ENCODE measurements at places on chromosomes 7 and 10.

DNA sequence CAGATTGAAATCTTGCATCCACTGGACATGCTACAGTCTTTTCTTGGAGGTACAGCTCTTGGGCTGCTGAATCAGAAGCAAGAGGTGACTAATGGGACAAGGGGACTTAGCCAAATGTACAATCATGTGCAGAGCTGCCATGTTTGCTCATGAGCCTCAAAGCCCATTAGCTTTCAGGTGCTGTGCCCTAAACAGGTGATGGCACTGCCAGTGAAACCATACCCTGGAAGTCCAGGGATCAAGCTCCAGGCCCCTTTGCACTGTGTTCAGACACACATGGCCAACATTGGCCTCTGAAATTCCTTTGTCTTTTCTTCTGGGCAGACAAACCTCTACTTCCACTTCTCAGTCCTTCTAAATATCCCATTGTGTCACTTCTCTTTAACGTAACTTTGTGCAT, 328.2 kb downstream of the GRID1 start:
- no peak for DNase-seq

DNA sequence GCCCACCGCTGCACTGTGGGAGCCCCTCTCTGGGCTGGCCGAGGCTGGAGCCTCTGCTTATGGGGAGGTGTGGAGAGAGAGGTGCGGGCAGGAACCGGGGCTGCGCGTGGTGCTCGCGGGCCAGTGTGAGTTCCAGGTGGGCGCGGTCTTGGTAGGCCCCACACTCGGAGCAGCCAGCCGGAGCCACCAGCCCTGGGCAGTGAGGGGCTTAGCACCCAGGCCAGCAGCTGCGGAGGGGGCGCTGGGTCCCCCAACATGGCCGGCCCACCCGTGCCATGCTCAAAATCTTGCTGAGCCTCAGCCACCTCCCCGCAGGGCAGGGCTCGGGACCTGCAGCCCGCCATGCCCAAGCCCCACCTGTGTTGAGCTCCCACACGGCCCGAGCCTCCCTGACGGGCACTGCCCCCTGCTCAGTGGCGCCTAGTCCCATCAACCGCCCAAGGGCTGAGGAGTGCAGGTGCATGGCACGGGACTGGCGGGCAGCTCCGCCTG, 856.8 kb upstream of the CELF2 start:
- DNase-seq: no peak

GRCh38 chr10:122567056-122567660, 6.6 kb downstream of the DMBT1 start:
- DNase-seq: peak; percentile 14

- no peak for DNase-seq
Observed at GRCh38 chr10:12487366-12487765, 138.0 kb downstream of the CAMK1D start.

DNA sequence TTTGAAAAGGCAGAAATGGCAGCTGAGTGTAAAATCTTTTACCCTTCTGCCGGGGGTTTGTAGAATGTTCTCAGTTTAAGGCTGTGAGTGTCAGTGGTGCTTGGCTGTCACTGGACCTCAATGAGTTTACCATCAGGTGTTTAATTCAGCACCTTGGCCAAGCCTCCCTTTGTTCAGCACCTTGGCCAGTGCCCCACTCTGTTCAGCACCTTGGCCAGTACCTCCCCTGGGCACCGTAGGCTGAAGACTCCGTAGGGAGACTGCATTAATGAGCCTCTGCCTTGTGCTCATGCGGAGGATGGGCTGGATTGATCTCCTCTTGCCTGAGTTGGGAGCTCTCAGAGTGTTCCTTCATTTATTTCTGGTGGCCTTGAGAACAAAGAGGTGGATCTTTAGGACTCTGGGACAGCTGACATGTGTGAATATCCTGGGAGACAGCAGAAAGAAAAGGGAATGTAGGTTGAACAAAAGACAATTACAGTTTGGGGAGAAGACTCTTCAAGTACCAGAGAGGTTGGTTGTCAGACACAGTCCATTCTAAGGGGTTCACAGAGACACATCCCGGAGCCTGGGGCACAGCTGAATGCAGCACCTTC, 1.6 kb downstream of the FAM24A start:
- DNase-seq: peak; percentile 38

- no peak for DNase-seq
Observed at GRCh38 chr7:5795752-5796475, 14.5 kb upstream of the RNF216 start.

DNA sequence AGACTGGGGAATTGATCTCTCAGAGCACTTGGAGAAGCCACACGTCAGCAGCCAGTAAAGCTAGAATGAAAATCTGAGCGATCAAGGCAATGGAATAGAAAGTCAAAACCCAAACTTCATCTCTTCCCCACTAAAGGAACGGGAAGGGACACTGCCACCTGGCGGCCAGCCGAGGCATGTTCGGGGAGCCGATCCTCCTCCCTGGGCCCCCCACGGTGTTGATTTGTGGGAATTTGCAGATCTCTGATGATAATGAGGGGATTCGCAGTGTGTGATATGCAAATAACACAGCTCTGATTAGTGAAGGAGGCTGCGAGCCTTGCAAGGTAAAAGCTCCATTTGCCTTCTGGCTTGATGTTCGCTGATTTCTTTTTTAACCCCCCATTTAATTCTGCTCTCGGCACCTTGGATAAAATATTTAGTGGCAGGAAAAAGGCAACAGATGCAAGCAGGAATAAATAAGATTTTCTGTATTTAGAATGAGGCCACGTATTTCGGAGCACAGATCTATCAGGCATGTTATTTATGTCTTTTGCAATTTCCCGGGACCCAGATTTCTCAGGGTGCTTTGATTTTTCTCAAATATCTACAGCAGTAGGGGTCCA, 258.6 kb downstream of the PAXIP1 start:
- no peak for DNase-seq

- no peak for DNase-seq
Observed at GRCh38 chr10:97117372-97117771, 68.4 kb downstream of the SLIT1 start.

DNA sequence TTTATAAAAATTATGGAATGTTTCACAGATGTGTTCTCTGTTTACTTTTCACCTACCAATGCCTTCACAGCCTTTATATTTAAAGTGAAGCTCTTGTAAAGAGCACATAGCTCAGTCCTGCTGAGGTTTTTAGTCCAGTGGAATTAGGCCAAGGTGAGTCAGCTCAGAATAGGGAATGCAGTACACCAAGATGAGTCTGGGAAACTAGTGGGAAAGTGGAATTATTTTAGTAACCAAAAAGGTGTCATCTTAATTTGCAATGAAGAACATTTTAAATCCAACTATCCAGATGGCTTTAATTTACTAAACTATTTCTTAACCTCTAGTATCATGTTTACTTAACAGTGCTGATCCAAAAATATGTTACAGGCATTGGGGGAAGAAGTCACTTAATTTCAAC, 236.3 kb upstream of the CTBP2 start:
- no peak for DNase-seq

- peak; percentile 79 for DNase-seq
Observed at GRCh38 chr10:33150889-33151288, 183.6 kb downstream of the NRP1 start.

DNA sequence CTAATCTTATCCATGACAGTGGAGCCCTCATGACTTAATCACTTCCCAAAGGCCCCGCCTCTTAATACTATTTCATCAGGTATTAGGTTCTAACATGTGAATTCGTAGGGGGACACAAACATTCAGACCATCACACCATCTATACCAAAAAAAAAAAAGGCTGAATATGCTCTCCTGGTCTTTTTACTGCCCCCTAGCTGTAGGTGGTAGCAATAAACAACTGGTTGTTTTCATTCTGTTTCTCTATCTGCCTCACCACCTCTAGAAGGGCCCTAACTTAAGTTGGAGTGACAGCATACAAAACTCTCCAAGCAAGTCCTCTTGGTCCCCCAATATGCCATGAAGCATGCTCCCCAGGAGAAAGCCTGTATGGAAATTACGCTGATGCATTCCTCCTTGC, 94.1 kb downstream of the GRM8 start:
- no peak for DNase-seq

DNA sequence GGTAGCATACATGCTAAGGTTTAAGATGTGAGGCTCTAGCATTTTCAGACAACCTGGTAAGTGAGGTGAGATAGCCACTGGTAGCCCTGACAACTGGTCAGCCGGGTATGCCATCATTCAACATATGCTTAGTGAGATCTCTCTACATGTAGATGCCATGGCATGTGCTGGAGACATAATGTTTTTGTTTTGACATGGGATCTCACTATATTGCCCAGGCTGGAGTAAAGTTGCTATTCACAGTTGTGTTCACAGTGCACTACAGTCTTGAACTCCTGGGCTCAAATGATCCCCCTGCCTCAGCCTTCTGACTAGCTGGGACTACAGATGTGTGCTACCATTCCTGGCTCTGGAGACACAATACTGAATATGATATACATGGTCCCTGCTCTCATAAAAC, 437.3 kb downstream of the SORCS1 start:
- DNase-seq: no peak

DNA sequence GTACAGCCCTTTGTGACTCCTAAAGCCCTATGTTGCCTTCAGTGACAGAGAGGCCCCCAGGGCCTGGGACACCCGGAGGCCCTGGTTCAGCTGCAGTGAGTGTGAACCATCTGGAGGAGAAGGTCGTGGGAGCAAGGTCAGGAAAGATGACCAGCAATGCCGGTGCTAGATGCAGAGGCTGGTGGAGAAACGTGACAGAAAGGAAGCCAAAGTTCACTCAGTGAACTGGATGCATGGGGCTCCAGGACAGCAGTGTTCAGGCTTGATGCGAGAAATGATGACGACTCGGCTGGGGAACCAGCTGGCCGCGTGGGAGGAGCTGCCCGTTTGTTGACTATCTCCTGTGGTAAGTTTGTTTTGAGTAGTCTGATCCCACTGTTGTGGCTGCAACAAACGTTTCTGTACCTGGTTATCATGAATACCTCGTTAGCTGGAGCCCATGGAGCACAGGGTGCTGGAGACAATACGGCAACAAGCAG, 54.1 kb upstream of the MKRN1 start:
- no peak for DNase-seq

DNA sequence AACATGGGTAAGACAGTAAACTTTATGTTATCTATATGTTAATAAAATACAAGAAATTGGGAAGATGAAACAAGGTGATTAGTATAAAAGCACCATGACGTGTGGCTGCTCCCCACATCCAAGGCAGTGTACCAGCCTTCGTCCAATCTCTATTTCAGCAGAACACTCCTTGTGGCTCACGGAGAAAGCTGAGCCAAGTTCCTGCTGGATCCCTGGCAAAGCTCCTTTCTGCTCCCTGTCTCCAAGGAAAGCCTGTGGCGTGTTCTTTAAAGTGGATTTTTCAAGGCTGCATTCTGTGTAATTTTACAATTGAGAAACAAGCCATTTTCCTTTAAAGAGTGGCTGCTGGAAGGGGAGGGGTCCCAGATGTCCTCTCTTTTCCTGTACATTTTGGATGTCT, 467.3 kb downstream of the PTPRN2 start:
- no peak for DNase-seq

DNA sequence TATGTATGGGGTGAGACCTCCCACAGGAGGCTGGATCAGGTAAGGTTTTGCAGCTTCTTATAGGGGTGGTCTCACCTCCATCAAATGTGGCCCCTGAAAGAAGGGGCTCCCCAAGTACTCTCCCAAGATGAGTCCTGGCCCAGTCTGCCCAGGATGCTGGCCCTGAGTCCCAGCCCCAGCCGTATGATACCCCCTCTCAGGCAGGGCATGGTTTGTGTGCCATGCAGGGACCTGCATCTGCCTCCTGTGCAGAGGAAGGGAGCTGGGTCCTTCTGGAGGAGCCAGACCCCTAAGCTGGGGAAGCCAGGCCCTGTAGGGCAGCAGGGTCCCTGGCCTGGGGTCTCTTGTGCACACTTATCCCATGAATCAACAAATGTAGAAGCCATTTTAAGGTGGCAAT, 35.1 kb upstream of the ZNF716 start:
- no peak for DNase-seq

DNA sequence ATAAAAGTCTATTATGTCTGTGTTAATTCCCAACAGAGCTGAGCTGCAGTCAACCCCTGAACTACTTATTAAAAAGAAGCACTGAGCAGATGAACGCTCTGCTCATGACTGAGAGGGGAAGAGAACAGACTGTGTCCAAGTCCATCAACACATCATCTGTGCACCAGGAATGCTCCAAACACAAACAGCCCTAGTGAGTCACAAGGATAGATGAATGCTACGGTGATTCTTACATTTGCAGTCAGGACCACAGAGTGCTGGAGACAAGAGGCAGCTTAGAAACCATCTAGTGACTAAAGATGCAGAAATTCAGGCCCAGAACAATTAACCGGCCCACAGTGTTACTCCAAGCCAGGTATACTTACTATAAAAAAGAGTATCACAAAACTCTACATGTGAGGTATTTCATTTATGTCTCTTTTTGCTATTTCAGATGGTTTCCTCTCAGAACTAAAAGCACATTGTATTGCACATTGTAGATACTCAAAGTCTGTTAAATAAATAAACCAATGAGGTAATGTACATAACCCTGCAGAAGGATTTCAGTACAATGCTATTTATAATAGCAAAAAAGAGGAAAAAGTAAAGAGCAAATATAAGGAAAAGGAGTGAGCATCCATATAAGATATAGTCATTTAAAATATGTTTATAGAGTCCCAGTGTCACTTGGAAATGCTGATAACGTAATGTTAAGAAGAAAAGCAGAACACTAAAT, 159.2 kb downstream of the KCNMA1 start:
- no peak for DNase-seq

DNA sequence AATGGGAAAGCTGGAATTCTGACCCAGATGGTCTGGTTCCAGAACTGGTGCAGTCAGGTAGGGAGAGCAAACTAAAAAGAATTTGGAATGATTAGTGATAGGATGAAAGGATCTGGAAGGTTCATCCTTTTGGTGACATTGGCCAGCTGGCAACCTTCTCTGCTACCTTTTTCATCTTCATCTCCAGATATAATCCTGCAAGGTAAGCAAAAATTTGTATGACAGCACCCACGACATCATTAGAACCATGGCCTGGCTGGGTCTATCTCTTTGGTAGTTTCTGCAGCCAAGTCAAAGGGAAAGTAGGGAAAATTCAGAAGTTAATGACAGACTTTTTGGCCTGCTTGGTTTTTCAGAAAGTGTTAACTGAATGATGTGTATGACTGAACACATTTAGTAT, 188.9 kb upstream of the MALRD1 start:
- no peak for DNase-seq

- DNase-seq: no peak
Observed at GRCh38 chr7:28029051-28029450, 151.5 kb downstream of the JAZF1 start.
